ENCODE measurements at places on chromosomes 13 and 19. TPM values are rescaled to one million over a fixed set of nuclear protein-coding genes. Genes with fewer than 3 reads are reported as not detected.

DNA sequence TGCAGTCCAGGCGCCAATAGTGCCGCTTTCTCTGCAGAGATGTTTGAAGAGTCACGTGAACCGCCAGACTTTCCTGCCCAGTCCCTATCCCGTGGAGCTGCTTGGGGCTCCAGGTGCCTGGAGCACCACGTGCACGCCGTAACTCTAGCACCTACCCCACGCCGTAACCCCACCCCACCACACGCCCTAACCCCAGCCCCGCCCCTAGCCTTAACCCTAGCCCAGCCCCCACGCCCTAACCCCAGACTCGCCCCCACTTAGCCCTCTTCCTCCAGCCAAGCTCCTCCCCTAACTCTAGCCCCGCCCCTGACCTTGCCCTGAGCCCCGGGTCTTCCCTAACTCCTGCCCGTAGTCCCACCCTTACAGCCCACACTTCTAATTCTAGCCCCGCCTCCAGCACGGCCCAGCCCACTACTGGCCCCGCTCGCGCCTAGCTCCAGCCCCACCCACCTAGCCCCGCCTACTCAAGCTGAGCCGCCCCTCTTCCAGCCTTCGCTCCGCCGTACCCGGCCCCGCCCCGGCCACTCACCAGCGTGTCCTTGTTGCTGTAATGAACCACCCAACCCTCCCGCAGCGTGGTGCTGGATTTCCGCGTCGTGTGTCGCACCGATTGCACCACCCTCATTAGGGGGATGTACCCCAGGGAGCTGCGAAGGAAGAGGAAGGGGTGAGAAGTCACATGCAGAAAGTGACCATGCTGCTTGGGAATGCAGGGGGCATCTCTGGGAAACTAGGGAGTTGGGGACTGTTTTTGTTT, 19.5 kb downstream of the PRKD2 start:
- peak; percentile 77 for DNase-seq

GRCh38 chr13:50526661-50527071, 316.8 kb downstream of the DLEU7 start:
- no peak for DNase-seq

DNA sequence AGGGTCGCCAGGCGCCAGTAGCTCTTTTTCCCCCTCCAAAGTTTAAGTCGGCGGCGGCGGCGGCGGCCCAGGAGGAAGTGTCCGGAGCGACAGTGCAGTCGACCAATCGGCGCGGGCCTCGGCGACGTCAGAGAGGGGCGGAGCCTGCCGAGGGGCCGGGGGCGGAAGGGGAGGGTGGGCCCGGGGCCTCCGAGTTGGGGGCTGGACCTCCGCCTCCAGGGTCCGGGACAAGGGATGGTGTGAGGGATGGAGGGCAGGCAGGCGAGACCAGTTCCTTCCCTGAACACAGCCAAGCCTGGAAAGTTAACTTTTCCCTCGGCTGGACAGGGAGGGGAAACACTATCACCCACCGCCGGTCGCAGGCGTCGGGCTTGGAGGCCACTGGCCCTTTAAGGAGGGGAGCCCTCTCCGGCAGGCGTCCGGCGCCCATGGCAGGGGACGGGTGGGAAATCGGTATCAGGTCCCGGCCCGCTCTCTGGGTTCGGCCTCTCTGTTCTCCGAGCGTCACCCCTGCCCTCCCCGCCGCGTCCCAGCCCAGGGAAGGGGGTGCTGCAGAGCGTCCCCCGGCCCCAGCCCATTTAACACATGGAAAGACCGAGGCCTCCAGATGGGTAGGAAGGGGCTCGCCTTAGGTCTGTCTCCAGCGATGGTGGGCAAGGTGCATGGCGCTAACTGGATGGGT, at the start of gene PRKD2:
Gene PRKD2 (minus strand): TSS at position 81 of the 682 bp plus-strand sequence. CDS start 744 bp downstream, outside the sequence.
- peak; percentile 68 for DNase-seq

GRCh38 chr13:55001881-55002280, 1973.3 kb downstream of the OLFM4 start:
- no peak for DNase-seq

Gene ZNF382
- total RNA-seq: 6.3 TPM

- peak; percentile 61 for DNase-seq
Measured at GRCh38 chr19:7534531-7535046, 928 bp upstream of the PNPLA6 start.

DNA sequence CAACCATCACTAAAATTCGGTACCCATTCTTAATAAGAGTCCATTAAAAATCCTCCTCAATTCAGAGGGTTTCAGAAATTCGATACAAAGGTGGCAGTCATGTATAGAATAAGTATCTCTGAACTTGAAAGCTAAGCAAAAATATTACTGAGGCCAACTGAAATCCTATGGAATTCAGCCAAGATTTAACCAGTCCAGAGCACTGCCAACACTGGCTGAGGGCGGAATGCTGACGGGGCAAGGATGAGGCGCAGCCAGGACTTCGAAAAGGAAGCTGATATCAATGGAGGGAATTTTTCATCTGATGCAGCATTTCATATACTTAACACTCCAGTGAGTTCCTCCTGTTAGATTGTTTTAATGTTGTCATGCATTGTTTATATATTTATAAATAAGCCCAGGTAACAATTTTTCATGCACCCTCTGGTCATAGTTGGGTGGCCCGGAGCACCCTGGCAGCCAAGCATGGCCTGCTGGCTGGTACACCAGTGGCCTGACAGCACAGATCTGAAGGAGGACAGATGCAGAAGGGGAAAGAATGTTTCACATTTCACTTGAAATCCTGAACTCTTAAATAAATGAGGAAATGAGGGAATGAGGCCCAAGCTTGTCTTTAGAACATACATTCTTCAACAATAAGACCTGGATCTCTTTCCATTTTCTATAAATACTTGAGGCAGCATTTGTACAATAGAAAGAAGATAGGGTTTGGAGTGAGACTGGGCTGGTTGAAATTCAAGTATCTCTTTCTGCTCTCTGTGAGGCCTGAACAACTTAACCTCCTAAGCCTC, 41.5 kb downstream of the WDFY2 start:
- no peak for DNase-seq

DNA sequence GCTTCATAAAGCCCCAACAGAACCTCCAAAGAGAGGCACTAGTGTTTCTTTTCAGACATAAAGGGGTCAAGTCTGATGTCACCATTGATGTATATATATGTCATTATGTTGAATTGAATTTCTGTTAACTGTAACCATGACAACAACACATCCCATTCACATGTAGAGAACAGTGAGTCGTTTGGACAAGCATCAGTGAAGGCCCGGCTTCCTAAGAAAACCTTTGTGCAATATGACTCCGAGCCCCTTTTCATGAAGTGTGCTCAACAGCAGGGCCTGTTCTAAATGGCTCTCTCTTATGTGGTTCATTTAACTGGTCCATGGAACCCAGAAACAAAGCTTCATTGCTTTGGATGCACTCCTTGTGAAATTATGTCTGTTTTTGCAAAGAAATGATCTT, 67.2 kb upstream of the UBL3 start:
- no peak for DNase-seq

DNA sequence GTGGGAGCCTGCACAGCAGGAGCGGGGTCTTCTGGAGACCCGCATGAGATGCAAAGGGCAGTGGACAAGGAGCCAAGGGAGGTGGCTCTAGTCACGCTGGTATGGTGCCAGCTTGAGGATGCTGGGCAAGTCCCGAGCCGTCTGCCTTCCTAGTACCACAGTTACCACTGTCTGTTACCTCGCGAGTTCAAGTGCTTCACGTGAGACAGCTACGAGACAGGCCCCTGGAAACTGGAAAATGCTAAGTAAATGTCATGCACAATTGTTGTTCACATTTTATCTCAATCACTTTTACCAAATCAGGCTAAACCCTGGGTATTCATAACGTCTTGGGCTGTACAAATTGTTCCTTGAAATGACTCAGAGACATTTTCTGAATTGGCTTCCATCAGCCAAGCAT, 155.7 kb downstream of the TNFRSF19 start:
- no peak for DNase-seq

DNA sequence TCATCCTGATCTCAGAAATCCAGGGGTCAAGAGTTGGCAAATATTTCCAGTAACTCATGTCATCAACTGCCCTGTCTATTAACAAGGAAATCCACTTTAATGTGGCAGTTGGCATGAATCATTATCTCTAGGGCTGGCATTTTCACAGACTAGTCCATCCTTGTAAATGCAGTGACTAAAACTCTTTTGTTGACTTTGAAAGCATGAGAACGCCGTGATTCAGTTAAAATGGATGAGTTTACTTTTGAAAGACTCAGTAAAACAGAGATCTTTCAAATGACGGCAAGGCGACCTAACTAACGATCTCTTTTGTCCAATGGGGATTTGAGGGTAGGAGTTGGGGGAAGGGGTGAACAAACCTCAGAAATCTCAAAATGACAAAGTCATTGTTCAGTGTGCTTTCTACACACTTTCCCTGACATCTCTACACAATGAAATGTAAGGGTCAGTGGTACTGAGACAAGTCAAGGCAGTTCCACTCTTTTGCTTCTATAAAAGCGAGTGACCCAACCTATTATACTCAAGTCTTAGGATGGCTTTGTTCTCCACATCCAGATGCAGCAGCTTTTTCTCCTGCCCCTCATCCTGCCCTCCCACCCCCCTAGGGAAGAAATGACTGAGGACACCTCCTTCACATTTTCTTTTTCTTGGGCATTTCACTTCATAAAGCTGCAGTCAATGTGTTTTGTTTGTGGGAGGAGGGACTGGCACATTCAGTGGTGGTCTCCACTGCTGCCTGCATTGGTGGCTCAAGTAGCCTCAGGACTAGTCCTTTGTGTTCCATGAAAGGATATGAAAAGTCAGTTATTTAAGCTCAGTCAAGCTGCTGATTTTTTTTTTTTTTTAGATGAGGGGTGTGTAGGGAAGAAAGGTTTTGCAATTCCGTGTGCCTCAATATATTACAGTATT, 200.5 kb downstream of the ABCC4 start:
- peak; percentile 97 for DNase-seq

Gene SLC6A16
- total RNA-seq: 1.6 TPM

GRCh38 chr19:29623726-29624488, 17.8 kb downstream of the POP4 start:
- DNase-seq: no peak

GRCh38 chr13:44434766-44435141, 61.1 kb downstream of the SERP2 start:
- DNase-seq: no peak

Gene SEMA6B
- total RNA-seq: 35.7 TPM

DNA sequence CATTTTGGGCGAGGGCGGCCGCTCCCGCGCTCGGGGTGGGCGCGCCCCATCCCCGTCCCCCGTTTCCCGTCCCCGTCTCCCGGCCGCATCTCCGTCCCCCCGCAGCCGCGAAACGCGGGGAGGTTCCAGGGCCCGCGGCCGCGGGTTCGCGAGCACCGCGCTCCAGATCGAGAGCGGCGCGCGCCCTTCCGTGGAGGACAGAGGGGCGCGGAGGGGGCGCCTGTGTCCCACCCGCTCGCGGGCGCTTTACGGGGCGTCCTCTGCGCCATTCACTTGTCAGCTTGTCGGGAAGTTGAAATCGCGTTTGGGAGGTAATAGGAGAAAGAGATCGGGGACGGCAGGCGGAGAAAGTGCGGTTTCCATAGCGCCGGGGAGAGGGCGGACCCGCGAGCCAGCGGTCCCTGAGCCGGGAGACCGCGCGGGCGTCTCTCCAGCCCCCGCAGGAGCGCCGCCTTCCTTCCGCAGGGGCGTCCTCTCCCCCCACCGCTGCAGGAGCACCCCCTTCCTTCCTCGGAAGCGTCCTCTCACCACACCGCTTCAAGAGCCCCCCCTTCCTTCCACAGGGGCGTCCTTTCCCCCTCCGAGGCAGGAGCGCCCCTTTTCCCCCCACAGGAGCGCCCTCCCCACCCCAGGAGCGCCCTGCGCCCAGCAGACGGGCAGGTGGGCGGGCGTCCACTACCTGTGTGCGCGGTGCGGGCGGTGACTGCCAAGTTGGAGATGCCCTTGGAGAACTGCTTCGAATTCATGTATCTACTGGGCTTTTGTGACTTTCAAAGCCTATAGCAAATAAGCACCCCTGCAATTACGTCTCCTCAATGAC, 962 bp upstream of the IRS2 start:
- peak; percentile 55 for DNase-seq

Gene ZNF536
- not detected for total RNA-seq

- DNase-seq: no peak
Measured at GRCh38 chr19:46821512-46822409, 28.9 kb downstream of the AP2S1 start.

Gene CCDC8
- total RNA-seq: 0.12 TPM

Gene URAD
- not detected for total RNA-seq

All from Caki2 (cell line).